ENCODE measurements at places on chromosomes 7 and 10. TPM values are rescaled to one million over a fixed set of nuclear protein-coding genes. Genes with fewer than 3 reads are reported as not detected.

DNA sequence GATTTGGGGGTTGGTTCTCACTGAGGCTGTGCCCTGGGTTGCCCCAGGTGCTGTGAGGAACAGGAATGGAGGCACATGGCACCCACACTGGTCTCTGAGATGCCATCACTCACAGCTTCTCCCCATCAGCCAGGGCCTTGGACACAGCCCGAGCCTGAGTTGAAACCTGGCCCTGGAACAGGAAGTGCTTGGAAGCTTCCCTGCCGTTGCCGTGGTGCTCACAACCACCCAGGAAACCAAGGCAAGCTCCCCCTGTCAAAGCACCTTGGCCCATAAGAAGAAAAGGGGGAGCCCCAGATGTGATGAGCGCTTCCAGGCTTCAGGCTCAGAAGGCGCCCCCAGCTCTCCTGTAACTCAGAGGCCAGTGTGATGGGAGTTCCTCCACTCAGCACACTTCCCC lies at the start of gene BTBD16:
Gene BTBD16 (plus strand): TSS at position 221 of the 400 bp plus-strand sequence. CDS start 3,786 bp downstream, outside the sequence.
- peaks cover 15% of the 10 kb centered on the region for H3K4me1 ChIP-seq
- DNase-seq: no peak
- no peaks in the 10 kb centered on the region for H3K27me3 ChIP-seq

DNA sequence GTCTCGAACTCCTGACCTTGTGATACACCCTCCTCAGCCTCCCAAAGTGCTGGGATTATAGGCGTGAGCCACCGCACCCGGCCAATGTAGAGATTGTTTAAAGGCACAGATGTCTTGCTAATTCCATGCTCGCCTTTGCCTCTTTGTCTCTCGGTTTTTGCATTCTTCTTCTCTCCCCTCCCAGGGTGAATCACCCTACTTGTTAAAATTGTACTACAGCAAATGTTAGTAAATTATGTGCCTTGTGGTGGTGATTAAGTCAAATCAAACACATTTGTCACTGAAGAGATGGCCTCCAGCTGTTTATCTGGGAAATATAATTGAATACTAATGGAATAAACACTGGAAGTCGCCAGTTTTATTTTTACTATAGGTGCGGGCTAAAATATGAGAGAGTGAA lies 384.4 kb upstream of the AUTS2 start:
- DNase-seq: no peak
- peaks cover 5% of the 10 kb centered on the region for H3K4me1 ChIP-seq
- H3K27ac ChIP-seq: no peak overlapping the region
- no peaks in the 10 kb centered on the region for H3K36me3 ChIP-seq

GRCh38 chr7:158161194-158161593 lies 426.4 kb downstream of the PTPRN2 start:
- no peaks in the 10 kb centered on the region for H3K27me3 ChIP-seq
- H3K36me3 ChIP-seq: no peaks in the 10 kb centered on the region
- no peak overlapping the region for H3K27ac ChIP-seq
- no peak for DNase-seq
- H3K4me3 ChIP-seq: no peak overlapping the region
- H3K4me1 ChIP-seq: no peaks in the 10 kb centered on the region

DNA sequence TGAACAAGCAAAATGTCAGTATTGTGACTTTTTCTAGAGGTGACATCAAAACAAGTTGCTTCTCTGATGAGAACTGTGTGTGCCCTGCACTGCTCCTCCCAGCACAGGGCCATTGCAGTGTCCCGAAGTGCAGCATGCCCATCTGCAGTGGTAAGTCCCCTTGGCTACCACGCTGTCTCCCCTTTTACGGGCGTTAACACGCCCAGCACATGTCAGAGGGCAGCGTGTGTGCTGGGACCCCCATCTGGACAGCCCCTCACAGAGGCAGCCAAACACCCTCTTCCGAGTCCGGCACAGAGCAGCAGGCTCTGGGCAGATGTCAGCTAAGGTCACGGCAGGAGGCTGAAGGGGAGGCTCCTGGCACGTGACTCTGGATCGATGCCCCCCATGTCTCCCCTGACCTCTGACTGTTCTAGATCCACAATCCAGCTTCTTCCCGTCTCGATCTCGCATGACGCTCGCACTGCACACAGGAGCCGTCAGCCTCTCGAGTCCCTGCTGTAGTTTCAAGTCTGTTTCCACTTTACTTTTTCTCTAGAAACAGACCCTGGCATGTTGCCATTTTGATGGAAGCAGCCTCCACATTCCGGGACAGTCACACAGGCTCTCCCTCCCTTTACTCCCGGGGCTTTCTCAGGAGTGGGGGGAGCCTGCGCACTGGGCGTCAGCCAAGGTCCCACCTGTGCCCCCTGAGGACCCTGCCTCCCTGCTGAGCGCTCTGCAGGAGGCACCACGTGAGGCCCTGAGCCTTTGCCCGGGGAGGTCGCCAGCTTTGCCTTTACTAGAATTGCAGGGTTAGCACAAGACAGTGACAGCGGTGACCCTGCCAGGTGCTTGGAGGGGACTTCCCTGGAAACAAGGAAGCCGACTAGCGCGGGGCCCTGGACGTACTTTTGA lies 133.8 kb downstream of the TCERG1L start:
- H3K27ac ChIP-seq: peak overlapping the region; percentile 91
- H3K4me3 ChIP-seq: no peak overlapping the region
- peaks cover 15% of the 10 kb centered on the region for H3K4me1 ChIP-seq
- no peaks in the 10 kb centered on the region for H3K36me3 ChIP-seq

The NPM3 gene
- 42.4 TPM for total RNA-seq
